ENCODE measurements at places on chromosomes 5 and 9. TPM values are rescaled to one million over a fixed set of nuclear protein-coding genes. Genes with fewer than 3 reads are reported as not detected.
A peak's percentile ranks its signal among the peaks of the same experiment; 100 is the strongest.

Gene PLCXD3
- 0.49 TPM for total RNA-seq

DNA sequence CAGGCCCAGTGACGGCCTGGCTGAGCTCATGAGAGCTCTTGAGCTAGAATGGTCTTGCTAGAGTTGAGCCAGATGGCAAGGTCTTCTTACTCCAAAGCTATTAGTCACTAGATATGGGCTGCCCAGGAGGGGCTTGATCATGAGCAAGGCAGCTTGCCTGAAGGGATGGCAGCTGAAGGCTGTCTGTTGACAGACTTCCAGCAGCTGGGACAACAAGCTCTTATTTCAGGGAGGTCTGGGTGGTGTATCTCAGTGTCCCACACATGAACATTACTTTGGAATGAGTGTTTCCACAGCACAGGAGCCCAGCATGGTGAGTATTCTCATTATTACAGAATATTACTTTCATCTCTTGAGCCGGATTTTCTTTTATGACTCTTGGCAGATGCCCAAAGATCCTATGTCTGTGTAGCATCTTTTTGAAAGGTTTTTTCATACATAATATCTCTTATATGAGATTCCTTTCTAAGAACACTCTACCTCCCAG, 414.1 kb downstream of the ARHGEF28 start:
- H3K27me3 ChIP-seq: no peaks in the 10 kb centered on the region
- no peak overlapping the region for H3K4me3 ChIP-seq
- H3K36me3 ChIP-seq: no peaks in the 10 kb centered on the region
- H3K4me1 ChIP-seq: peaks cover 6% of the 10 kb centered on the region
- no peak for DNase-seq
- H3K27ac ChIP-seq: no peak overlapping the region

Gene GLRA1
- not detected for total RNA-seq

Gene SLC4A9
- not detected for total RNA-seq

DNA sequence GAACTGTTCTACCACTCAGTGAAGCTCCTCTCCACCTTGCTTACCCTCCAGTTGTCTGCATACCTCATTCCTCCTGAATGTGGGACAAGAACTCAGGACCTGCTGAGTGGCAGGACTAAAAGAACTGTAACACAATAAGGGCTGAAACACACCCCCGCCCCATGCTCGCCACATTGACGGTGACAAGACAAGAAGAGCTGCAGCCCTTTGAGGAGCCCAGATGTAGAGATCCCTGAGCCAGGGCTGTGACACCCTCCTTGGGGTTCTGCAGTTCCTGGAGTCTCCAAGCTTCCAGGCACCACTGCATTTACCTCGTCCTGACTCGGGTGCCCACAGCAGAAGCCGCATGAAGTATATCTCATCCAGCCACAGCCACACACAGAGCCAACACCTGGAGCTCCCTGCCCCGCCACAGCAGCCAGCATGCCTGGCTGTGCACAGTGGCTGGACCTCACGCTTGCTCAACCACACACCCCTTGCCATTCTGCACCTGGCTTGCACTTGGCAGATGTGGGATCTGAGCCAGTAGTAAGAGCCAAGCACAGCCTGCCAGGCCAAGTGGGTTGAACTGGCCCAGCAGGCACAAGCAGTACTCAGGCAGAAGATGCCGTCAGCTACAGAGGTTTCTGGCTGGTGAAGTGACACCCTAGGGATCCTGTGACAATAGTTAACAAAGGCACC, 166.1 kb downstream of the RNF180 start:
- peak; percentile 88 for DNase-seq
- no peak overlapping the region for H3K27ac ChIP-seq
- H3K4me3 ChIP-seq: no peak overlapping the region
- H3K36me3 ChIP-seq: no peaks in the 10 kb centered on the region
- H3K4me1 ChIP-seq: peaks cover 18% of the 10 kb centered on the region

Gene MSX2
- 2.1 TPM for total RNA-seq

Measured in gastrocnemius medialis (tissue), 4 donors.